ENCODE measurements at places on chromosomes 2 and 18.

DNA sequence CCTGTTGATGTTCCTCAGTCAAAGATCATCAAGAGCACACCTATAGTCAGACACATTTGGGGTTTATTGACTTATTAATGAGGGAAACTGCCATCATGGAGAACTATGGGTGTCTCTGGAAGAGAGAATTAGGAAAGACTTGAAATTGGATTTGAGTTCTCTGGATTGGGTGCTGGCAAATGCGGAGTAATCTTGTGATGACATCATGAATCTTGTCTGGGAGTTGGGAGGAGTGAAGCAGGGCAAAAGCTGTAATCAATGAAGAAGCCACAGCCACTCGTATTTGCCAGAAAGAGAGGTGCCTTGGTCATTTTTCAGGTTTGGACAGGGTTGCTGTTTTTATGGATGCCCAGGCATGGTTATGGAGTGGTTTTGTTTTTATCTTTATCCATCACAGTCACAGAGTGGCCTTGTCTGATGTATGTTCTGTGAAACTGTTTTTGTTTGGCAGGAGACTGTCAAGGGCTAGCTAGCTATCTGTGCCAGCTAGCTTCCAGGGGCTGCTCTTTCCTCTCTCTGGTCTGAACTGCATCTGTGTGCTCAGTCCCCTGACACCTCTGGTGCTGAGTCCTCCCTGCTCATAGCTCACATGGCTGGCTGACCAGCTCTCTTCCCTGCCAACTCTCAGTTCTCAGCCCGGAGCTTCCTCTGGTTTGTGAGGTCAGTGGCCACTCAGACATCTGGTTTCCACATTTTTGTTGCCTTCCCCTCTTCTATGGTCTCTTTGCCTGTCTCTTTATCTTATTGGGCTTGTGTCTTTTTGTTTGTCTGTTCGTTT is 193.4 kb upstream of the RMP24 start:
- DNase-seq = no peak

DNA sequence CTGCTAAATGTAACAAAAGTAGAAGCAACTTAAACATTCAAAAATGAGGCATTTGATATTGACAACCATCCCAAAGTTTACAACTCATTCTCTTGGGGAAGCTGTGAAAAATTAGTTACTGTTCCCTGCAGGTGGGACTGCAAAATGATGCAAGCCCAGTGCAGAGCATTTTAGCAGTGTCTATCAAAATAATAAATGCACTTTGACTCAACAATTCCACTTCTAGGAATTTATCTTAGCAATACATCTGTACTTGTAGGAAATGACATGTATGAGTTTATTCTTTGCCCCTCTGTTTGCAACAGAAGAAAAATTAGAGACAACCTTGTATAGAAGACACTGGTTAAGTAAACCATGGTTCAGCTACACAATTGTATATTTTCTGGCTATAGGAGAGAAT is 48.0 kb upstream of the TLK1 start:
- DNase-seq = no peak

GRCh38 chr2:232236200-232236599 is 142.4 kb upstream of the ALPP start:
- DNase-seq = no peak

GRCh38 chr2:144152817-144153271 is 367.1 kb downstream of the ZEB2 start:
- DNase-seq = no peak

GRCh38 chr2:32832821-32833220 is 113.9 kb upstream of the LTBP1 start:
- DNase-seq = peak; percentile 77
